Stimulated activated CD4-positive, alpha-beta T cell treated with anti-CD3 and anti-CD28 coated beads, Interleukin-4, amount 100 ng/mL, for 4 hours (primary cell): ENCODE measurements at places on chromosomes 5 and 9.

DNA sequence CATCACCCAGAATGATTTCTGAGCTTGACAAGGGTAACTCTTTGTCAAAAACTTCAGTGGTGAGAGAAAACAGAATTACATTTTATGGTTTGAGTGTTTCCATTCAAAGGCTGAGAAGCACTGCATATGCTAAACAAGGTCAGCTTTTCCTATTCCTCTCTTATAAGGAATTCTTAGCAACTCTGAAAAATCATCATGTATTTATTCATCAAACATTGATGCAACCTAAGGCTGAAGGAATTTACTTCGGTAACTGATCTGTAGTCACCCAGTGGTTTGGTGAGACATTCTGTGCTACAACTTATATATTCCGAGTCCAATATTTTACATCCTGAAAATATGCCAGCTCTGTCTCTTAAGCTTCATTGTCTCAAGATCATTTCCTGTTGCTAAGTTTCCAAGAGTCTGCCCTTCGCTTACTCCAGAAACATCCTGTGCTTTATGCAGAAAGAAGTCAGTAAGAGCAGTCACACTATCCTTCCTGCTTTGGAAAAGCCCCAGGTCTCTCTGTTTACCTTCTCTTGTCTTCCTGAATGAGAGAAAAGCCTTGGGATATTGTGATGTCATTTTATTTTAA lies 176.6 kb upstream of the TBCA start:
- no peak for DNase-seq

DNA sequence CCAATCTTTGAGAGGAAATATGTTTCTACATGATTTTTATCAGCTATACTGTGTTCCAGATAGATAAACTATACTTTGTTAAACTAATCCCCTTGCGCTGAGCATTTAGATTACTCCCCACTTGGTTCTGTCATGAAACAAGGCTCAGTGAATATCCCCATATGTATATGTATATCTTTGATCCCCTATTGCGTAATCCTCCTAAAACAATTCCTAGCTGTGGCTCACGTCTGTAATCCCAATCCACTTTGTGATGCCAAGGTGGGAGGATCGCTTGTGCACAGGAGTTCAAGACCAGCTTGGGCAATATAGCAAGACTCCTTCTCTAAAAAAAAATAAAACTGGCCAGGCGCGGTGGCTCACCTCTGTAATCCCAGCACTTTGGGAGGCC lies 2.7 kb downstream of the PHYHD1 start:
- no peak for DNase-seq

- peak; percentile 15 for DNase-seq
Measured at GRCh38 chr5:141369994-141370848, at the start of gene PCDHGB3. Gene PCDHGB3, plus strand, starts transcription at chr5:141370242. Its CDS starts 153 bp downstream, at chr5:141370395.

GRCh38 chr9:87193151-87193550 lies 245.8 kb upstream of the GAS1 start:
- DNase-seq = no peak

DNA sequence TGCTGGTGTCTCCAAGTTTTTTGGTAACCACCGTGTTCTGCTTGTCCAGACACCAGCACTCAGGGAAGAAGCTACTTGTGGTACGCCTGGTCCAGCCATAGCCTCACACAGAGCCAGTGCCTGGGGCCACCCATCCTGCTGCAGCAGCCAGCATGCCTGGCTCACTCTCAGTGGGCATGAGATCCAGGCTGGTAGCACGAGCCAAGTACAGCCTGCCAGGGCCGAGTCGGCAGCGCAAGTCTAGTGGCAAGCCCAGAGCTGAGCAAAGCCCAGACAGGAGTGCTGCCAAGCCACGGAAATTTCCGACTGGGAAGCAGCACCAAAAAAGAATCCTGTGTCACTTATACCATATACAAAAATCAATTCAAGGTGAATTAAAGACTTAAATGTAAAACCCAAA lies 36.3 kb upstream of the FBXL17 start:
- DNase-seq = no peak

DNA sequence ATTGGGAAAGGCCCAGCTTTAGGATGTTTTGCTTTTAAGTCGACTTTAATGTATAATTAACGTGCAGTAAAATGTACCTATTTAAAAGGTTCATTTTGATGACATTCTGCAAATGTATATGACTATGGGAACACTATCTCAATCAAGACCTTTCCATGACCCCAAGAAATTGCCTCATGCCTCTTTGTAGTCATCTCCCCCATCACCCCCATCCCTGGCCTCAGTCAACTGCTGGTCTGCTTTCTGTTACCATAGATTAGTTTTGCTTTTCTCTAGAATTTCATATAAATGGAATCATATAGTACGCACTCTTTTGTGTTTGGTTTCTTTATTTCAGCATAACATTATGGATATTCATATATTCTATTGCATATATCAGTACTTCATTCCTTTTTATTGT lies 80.7 kb upstream of the C9orf72 start:
- DNase-seq = no peak

DNA sequence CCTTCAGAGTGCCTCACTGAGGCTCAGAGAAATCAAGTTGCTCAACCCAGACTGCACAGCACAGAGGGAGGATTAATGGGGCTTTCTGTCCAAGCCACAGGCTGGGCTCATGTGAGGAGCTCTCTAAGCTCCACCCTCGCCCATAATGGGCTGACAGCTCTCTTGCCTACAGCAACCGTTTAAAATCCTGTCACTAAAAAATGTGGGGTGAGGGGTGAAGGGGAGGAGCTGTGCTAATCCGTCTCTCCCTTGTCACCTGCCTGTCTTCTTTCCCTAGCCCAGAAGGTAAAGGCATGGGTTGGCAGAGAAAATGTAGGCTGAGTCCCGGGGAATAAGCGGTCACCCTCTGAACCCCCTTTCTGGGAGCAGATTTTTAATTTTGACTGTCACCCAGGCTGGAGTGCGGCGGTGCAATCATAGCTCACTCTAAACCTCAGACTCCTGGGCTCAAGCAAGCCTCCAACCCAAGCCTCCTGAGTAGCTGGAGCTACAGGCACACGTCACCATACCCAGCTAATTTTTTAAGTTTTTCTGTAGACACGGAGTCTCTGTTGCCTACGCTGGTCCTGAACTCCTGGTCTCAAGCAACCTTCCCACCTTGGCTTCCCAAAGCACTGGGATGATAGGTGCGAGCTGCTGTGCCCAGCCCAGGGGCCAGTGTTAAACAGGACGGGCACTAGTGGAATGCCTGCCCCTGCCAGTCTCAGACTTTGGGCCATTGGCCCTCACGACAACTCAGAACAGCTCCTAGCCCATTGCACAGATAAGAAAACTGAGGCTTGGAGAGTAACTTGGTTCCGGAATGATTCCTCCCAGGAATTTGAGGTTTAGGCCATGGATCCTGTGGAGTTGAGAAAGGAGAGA lies 89.5 kb downstream of the LMX1B start:
- no peak for DNase-seq

DNA sequence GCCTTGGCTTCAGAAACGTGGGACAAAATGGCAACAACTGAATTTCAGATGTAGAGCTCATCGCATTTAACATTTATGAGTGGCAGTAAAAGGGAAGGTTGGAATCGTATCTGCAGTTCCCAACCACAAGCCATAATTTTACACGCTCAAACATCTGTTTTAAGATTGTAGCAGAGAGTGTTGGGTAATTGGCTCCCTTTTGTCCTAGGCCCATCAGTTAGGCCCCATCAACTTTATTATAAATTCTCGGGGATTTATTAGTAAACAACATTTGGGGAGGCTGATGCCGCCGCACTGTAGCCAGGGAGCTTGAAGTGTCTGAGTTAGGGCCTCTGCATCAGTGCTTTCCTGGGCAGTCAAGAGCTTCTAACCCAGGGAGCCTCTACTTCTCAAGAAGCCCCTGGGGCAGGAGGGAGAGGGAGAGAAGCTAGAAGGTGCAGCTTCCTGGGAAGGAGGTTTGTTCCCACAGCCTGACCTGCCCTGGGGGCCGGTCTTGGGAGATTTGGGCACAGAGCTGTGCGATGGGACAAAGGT lies 66.2 kb downstream of the HSPA4 start:
- no peak for DNase-seq

DNA sequence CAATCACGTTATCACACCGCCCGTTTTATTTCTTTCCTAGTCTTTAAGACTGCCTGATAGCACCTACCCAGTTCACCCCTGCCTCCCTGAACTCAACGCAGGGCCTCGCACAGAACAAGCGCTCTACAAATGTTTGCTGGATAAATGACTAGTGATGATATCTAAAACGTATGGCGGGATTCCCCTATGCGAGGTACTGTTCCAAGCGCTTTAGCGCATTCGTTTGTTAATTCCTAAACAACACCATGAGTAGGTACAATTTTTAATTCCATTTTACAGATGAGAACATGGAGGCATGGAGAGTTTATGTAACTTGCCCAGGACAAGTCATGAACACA lies 6.6 kb downstream of the POU4F3 start:
- no peak for DNase-seq

DNA sequence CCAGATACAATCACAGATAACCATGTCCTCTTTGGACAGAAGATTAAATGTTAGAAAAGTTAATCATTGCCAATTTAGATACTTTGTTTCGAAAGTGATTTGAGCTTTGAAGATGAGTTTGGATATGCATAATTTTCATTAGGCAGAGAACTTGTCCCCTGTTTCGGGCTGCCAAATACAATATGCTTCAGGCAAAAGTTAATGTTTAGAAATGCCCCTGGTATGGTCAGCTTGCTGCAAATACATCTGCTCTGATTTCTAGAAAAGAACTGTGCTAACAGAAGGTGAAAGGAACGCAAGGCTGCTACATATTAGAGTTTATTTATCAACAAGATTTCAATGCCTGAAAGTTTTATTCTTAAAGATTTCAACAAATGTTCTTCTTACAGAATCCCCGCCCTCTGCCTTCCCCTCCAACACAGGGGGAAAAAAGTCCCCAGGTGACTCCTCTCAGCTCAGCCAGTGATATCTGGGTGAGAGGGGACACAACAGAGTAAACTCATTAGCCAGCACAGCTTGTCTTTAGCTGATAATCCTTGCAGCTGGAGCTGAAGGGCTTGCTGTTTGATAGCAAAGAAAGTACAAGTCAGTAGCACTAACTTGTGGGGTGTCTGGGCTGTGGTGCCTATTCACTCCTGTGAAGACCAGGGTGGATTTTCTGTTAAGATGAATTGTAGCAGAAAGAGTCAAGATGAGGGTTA lies 435.7 kb downstream of the DMAC1 start:
- no peak for DNase-seq

- no peak for DNase-seq
Measured at GRCh38 chr9:136190237-136190601, 14.7 kb downstream of the LHX3 start.

DNA sequence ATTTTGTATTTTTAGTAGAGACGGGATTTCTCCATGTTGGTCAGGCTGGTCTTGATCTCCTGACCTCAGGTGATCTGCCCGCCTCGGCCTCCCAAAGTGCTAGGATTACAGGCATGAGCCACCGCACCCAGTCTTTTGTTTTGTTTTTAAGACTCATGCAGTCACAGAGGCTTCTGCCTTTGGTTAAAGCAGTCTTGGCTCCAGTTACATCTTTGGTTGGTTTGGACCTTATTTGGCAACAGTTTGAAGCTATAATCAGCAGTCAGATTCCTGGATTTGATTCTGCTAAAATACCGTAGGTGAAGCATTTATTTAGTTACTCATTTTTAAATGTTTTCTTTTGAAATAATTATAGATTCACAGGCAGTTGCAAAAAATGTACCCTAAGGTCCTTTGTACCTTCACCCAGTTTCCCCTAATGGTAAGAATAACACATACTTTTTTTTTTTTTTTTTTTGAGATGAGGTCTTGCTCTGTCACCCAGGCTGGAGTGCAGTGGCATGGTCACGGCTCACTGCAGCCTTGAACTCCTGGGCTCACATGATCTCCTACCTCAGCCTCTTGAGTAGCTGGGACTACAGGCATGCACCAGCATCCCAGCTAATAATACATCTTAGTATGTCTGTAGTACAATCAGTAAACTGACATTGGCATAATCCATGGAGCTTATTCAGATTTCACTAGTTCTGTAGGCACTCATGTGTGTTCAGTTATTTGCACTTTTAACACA lies 15.7 kb downstream of the USP20 start:
- no peak for DNase-seq

DNA sequence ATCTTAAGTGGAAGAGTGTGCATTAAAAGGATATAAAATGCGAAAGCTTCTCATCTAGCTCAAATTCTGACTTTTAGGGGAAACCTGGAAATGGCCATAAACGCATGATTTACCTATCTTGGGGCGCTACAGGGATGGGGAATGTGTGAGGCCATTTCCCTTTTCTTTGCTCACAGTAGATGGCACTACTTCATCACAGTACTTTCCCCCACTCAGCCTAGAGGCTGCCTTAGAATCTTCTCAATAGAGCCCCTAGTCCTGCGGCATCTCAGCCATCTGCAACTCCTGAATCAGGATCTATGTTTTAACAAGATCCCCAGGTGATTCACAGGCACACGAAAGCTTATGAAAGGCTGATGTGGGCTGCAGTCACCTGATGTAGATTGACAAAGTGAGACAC lies 110.8 kb downstream of the LHFPL2 start:
- no peak for DNase-seq

GRCh38 chr5:83101514-83101913 lies 24.2 kb downstream of the XRCC4 start:
- no peak for DNase-seq

- DNase-seq = peak; percentile 63
Measured at GRCh38 chr9:130444565-130445221, at the start of gene ASS1. Gene ASS1, plus strand, starts transcription at chr9:130444961. Its CDS starts 7,268 bp downstream, at chr9:130452229.

- DNase-seq = no peak
Measured at GRCh38 chr5:124961521-124961920, 215.1 kb upstream of the ZNF608 start.

GRCh38 chr9:109063760-109064159 lies 50.5 kb upstream of the CTNNAL1 start:
- no peak for DNase-seq

- DNase-seq = no peak
Measured at GRCh38 chr5:82375488-82376244, 97.5 kb upstream of the RPS23 start.

- DNase-seq = no peak
Measured at GRCh38 chr9:136119061-136119882, 597 bp upstream of the TMEM250 start.

DNA sequence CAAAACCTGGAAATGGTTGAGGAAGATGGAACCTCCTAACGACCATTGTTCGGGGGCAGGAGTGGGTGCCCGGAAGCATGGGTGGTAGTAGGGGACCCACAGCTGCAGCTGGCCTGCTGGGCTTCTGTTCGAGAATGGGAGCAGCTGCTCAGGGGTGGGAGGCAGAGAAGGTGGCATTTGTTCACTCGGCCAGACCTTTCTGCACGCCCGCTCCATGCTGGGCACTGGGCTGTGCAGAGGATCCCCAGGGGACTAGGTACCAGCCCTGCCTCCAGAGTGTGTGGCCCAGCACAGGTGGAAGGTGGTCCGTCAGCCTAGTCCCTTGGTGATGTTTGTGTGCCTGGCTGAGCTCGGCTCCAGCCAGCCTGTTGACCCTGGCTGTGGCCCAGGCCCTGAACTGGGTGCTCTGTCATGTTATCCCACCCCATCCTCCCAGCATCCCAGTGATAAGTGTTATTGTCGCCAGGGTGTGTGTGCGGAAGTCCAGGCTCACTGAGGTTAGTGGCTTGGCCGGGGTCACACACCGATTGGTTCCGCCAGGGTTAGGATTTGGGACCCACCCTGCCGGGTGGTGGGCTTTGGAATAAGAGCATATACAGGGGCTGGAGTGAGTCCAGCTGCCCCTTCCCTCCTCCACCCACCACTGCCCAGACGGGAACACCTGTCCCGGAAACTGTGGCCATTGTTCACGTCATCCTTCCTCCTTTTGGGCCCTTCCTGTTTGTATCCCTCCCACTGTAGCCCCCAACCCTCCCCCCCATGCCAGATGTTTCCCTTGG lies 4.8 kb downstream of the N4BP3 start:
- DNase-seq = no peak
